ENCODE measurements at places on chromosomes 12 and 14. TPM values are rescaled to one million over a fixed set of nuclear protein-coding genes. Genes with fewer than 3 reads are reported as not detected.
A peak's percentile ranks its signal among the peaks of the same experiment; 100 is the strongest.

Gene TMEM119
- total RNA-seq, result 0.54 TPM

Gene PLEKHH1
- 4.4 TPM for total RNA-seq

Gene FSCB
- total RNA-seq, result not detected

Gene PMCH
- total RNA-seq, result not detected

Gene SLC39A9
- total RNA-seq, result 16.2 TPM

Gene LGMN
- total RNA-seq, result 106 TPM

Gene AHNAK2
- total RNA-seq, result 2.6 TPM

Gene GNG2
- 10.3 TPM for total RNA-seq

GRCh38 chr14:21029917-21030316 lies at the start of gene TPPP2:
TPPP2 (plus strand) TSS chr14:21030217; CDS start chr14:21030582, 365 bp downstream.
- no peak for DNase-seq

- no peak for DNase-seq
These were observed 298.6 kb upstream of the PPFIA2 start for GRCh38 chr12:82057770-82058169.

DNA sequence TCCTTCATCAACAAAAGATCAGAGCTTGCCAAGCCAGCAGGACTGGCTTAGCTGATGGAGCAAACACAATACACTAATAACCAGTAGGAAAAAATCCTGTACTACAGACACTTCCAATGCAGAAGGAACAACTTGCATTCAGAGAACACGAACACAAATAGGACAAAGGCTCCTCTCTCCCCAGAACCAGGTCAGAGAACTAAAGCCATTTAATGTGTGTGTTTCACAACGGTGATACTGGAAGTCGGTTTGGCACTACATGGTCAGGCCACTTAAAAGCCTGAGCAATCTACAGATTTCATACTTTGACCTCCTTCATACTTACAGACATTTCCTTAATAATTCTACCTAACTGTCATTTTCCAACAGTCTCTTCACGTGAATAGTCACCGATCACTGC lies 6.3 kb downstream of the CS start:
- no peak for DNase-seq

DNA sequence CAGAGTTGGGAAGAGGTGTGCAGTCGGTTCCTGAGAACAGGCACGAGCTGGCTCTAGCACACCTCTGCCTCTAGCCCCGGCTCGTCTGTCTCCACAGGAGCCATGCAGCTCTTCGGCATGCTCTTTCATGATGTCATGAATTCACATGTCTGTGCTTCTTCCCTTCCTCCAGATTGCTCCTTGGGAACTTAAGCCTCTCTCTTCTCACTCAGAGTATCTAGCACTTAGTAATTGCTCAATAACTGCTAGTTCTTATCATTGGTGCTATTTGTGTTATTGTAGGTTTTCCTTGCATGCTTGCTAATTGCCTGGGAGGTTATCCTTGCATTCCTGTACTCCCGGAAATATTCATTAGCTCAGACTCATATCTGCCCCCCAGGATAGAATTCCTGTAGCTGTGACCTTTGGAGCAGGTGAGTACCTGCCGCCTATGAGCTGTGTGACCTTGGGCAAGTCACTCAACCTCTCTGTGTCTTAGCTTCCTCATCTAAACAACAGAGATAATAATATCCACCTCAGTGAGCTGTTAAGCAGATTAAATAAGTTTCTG lies 19.5 kb downstream of the FAM181A start:
- DNase-seq, result no peak

DNA sequence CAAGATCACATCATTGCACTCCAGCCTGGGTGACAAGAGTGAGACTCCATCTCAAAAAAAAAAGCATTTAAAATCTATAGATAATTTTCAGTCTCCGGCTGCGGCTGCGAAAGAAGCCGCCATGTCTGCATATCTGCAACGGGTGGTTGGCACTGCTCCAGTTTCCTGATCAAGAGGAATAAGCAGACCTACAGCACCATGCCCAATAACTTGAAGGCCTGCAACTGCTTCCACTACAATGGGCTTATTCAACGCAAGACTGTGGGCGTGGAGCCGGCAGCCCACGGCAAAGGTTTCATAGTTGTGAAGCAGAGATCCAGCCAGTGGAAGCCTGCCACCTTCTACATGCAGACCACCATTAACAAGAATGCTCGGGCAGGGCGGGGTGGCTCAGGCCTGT lies 30.6 kb upstream of the EID3 start:
- no peak for DNase-seq

DNA sequence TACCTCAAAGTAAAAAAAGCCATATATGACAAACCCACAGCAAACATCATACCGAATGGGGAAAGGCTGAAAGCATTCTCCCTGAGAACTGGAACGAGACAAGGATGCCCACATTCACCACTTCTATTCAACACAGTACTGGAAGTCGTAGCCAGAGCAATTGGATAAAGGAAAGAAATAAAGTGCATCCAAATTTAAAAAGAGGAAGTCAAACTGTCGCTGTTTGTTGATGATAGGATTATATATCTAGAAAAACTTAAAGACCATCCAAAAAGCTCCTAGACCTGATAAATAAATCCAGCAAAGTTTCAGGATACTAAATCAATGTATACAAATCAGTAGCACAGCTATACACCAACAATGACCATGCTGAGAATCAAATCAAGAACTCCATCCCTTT lies 5.2 kb downstream of the NDUFA12 start:
- no peak for DNase-seq

- peak; percentile 60 for DNase-seq
These were observed 16.0 kb upstream of the PLEKHH1 start for GRCh38 chr14:67517083-67517482.

- no peak for DNase-seq
These were observed 5.1 kb downstream of the GPRC5D start for GRCh38 chr12:12946686-12947355.

DNA sequence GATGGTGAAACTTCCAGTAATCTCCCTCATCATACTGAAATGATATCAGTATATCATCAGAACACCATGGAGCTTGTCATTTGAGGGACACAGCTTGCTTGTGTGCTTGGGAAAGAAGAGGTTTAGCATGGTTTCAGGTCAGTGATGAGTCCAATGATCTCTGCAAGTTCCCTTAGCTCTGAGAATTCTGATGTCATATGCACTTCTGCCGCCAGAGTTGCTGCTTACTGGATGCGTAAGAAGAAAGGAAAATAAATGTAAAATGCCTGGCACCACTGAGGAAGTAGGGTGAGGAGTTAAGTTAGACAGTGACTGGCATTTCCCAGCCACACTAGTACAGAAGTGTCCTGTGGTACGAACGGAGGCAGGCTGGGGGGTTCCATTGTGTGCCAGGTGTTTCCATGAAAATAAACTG lies 22.6 kb downstream of the PRKCH start:
- DNase-seq, result no peak

GRCh38 chr12:50985322-50985721 lies 33.0 kb downstream of the HIGD1C start:
- no peak for DNase-seq

DNA sequence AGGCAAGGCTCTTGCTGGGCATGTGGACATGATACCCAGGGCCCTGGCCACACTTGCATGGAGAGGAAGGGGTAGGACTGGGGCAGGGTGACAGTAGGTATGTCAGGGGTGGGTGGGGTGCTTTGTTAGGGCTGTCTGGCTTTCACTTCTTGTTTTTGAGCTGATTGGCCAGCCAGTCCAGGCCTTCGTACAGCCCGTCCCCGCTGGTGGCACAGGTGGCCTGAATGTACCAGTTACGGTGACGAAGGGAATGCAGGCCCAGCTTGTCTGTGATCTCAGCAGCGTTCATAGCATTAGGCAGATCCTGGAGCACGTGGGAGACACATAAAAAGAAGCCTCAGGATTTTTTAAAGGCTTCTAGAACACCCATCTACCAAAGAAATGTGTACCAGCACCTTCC lies 13.5 kb upstream of the FKBP11 start:
- no peak for DNase-seq

GRCh38 chr12:75892731-75893408 lies 138.7 kb downstream of the PHLDA1 start:
- no peak for DNase-seq

- no peak for DNase-seq
These were observed 121.2 kb downstream of the RAD51B start for GRCh38 chr14:67940486-67941455.

DNA sequence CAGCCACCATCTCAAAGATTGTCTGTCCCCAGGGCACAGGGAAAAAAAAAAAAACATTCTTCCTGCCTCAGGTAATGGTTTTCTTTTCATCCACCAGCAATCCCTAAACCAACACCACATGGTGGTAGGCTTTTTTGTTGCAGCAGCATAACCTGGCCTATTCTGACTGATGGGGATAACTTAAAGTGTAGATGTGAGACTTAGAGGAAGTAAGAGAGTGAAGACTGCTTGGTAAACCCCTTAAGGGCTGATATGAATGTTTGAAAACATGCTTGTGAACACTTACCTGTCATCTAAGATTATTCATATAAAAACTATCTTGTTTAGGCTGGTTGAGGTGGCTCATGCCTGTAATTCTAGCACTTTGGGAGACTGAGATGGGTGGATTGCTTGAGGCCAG lies 130.2 kb upstream of the RAP1B start:
- no peak for DNase-seq

GRCh38 chr12:12467264-12467663 lies 95.4 kb downstream of the DUSP16 start:
- no peak for DNase-seq

DNA sequence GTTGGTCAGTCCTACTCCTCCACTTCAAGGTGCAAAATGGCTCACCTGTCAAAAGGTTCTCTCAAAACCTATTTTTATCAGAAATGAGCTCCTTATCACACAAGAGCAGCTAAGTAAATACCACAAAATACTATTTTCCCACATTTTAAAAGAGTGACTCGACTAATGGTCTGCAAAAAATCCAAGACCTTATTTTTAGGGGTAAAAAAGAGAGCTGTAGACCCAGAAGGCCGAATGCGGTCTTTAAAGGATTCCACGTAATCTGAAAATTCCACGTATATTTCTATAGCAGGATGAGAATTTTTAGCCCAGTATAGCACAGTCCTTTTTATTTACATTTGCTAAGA lies 3.8 kb downstream of the C14orf93 start:
- DNase-seq, result no peak

DNA sequence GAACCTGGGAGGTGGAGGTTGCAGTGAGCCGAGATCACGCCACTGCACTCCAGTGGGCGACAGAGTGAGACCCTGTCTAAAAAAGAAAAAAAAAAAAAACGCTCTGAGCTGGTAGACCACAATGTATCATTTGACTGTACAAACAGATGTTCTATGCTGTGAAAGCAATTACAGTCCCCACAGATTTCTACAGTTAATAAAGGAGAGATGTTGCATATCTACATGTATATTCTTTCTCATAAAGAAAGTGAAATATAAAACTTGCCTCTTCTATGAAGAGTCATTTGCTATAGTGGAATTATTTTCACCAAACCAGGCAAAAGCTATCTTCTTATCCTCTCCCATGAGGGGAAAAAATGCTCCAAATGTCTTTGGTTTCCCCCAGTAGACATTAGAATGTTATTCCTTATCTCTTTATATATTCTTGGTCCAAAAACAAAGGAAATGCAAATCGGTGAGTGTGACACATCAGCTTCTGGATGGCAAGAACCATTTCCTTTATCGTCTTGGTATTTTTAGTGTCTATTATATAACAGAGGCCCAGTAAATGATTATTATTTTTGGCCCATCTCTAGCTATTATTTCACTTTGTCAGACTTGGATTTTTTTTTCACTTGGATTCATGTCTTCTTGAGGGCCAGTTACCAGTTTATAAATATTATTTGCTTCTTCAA lies 230.4 kb downstream of the SSPN start:
- no peak for DNase-seq

GRCh38 chr14:69887740-69888657 lies 8.8 kb downstream of the SMOC1 start:
- no peak for DNase-seq

- DNase-seq, result peak; percentile 71
These were observed 2.5 kb upstream of the CACNA2D4 start for GRCh38 chr12:1920971-1921370.

GRCh38 chr14:85622106-85622505 lies 92.2 kb downstream of the FLRT2 start:
- no peak for DNase-seq

DNA sequence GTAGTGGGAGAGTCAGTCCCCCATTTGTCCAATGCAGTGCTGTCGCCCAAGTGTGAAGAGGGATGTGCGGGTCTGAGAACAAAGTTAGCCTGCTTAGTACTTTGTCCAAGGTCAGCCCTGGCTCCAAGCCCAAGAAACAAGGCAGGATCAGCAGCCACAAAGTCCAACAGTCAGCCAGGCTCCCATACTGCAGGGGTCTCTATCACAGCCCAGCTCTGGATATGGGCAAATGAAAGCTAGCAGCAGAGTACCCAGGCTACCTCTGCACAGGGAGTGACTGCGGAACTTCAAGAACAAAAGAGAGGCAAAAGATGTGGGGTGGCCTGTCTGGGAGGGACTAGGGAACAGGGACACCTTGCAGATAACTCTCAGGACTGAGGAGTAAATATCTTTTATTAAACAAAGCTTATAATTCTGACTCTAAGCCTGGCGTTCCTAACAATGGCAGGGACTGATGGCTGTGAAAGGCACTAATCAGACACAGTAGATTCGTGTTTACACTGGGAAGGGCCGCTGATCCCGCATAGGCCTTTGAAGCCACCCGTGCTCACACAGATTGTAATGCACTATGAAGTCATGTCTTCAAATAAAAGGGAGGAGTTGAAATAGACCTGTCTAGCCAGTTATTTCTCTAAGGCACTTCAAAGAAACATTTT lies 91.0 kb upstream of the EEA1 start:
- DNase-seq, result no peak

GRCh38 chr12:120316798-120317223 lies 10.8 kb downstream of the PLA2G1B start:
- no peak for DNase-seq

DNA sequence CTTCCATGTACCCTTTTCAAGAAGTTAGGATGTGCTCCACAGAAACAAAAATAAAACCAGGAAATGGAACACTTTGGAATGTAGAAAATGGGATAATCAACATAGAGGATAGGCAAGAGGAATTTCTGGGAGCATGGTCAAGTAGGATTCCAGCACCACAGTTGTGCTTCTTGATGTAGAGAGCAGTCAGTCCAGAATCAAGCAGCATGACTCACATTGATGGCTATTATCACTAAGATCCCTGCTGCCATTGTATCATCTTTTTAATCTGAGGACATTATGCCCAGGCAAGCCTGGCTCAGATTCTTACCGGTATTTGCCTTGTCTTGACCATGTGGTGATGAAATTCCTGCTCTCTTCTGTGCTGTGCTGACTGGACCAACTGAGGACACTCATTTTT lies 5.7 kb downstream of the ETFRF1 start:
- no peak for DNase-seq

GRCh38 chr14:89486505-89486904 lies 69.5 kb upstream of the FOXN3 start:
- DNase-seq, result no peak
